ENCODE measurements at places on chromosomes 2 and 18.

DNA sequence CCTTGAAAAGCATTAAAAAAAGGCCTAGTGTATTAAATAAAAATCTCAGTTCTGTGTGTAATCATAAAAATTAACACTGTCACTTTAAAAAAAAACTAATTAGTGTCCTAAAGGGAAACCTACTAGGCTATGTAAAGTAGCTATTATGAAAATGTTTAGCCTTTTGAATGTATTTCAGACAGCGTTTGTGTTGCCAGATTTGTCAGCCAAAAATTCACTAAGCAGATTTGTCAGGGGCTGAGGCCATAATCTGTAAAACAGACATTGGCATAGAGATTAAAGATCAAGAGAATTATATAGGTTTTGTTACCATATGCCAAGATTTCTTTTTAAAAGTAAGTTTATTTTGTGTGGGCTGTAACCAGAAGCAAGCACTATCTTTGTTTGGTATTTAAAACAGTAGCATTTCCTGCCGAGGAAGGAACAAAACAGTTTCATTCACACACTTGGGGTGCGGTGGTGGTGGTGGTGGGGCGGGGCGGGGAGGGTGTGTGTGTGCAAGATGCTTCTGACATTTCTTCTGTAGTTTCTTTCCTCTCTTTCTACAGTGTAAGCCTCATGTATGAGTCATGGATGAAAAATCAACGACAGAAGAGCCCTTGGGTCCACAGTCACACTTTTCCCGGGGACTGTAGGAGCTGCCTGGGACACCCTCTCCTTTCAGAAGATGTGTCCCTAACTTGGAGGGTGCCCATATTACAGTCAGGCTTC lies 328.5 kb upstream of the FANCL start:
- DNase-seq, result peak; percentile 13

GRCh38 chr2:121903037-121903689 lies 147.7 kb downstream of the TSN start:
- DNase-seq, result peak; percentile 70

DNA sequence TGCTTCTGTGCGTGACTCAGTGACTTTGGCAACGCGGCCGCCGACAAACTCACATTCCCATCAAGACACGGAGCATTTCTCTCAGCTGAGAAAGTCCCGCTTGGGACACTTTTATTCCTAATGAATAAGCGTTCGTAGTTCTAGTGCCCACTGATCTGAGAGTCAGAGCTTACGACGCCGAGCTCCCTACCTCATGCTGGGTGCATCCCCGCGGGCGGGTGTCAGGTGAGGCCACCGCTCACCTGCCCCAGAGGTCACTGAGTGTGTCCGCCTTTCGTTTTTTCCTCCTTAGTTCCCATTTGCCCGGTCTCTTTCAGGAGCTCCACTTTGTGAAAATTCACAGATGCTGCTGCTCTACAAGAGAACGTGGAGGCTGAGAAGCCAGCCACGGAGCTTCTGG lies 43.6 kb upstream of the TMEM18 start:
- no peak for DNase-seq

- DNase-seq, result no peak
Observed at GRCh38 chr2:37181726-37182684, 6.5 kb downstream of the SULT6B1 start.

DNA sequence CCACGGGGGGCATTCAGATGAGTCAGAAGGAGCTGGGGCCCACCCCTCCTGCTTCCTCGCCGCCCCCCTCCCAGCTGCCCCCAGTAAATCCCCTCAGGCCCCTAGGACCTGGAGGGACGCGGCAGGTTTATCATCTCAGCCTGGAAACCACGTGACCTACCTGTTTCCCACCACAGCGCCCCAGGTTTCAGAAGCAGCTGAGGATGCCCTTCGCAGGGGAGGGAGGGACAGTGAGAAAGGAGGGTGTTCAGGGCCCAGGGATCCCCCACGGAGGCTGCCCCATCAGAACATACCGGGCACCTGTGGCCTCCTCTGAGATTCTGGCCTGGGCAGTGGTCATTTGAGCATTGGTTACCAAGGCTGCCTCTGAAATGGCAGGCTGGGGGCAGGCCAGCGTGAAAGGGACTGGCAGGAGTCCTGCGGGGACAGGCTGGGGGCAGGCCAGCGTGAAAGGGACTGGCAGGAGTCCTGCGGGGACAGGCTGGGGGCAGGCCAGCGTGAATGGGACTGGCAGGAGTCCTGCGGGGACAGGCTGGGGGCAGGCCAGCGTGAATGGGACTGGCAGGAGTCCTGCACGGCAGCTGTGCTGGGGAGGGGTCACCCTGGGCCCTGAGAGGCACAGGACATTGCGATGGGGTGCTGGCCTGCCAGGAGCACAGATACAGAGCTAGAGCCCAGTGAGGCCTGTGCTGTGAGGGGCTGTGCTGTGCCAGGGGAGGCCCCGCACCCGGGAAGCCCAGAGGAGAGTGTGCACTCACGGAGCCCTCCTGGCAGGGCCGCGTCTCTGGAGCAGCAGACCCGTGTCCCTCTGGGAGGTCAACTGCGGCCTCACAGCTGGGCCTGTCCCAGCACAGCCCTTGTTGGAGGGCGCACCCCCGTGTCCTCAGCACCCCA lies 1.6 kb downstream of the NEU4 start:
- DNase-seq, result no peak

DNA sequence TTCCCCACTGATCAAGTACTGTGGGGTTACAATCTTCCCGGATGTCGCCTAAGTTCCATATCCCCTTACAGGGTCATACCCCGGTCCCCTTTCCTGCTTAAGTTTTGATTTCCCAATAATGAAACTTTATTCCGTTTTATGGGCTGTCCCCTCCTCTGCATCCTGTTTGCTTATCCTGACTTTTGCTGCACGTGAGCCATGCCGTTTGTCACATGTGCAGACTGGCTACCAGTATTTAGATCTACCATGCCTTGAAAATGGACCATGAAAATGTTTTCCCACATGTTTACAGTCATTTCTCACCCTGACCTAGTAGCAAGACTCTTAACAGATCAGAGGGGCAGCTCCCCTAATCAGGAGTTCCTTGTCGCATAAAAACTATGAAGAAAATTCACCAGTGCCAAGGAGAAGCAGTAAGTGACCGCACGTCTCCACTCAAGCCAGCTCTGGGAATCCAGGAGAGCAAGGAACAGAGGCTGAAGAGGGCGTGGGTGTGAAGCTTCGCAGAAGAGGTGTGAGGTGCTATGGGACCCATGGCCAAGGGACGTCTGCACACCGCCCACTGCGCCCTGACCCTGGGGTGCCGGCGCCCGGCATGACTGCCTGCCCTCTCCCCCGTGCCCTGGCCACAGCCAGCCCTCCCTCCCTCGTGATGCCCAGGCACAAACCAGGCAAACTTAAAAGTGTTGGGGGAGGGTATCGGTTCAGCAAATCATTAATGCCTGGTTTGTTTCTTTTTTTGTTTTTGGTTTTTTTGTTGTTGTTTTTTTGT lies 440.8 kb upstream of the SALL3 start:
- no peak for DNase-seq

DNA sequence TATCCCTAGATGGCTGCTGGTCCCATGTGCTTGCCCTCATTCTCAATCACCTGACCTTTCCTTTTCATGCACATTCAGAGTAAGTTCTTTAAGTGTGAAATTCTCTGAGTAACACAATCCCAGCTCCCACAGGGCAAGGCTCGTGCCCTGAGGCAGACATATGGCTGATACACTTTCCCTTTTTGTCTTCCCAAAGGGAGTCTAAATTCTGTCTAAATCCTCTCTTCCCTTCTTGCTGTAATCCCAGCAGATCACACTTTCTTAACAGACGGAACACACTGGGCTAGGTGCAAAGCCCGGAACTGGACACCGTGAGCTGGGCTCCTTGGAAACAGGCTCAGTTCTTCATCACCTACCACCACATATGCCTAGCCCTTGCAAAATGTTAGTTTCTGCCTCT lies 147.6 kb downstream of the GALNT14 start:
- DNase-seq, result peak; percentile 11

- DNase-seq, result no peak
Observed at GRCh38 chr2:58030771-58031170, 15.8 kb upstream of the VRK2 start.

Data from tongue (tissue), 3 donors.